ENCODE measurements at places on chromosomes 11 and 22. TPM values are rescaled to one million over a fixed set of nuclear protein-coding genes. Genes with fewer than 3 reads are reported as not detected.

DNA sequence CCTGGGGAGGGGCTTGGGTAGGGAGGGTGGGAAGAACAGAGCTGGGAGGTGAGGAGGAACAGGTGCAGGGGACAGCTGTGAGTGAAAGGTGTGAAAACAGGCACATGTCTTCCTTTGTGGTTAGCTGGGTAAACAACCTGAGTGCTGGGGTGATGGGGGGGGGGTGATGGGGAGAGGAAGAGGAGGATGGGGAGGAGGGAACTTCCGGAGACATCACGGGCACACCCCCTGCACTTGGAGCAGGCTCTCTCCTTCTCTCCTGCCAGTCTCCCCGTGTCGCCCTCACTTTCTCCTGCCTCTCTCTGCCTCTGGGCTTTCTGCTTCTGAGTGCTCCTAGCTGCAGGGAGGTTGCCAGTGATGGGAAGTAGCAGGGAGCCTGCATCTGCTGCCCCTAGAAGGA is 8.8 kb downstream of the CXCR5 start:
- peaks cover 37% of the 10 kb centered on the region for H3K36me3 ChIP-seq
- peaks cover 16% of the 10 kb centered on the region for H3K4me1 ChIP-seq
- H3K27me3 ChIP-seq: no peaks in the 10 kb centered on the region

The SLC1A2 gene
- total RNA-seq: 270 TPM

- no peak for DNase-seq
- H3K4me3 ChIP-seq: no peak overlapping the region
- H3K27me3 ChIP-seq: no peaks in the 10 kb centered on the region
- no peaks in the 10 kb centered on the region for H3K36me3 ChIP-seq
Measured at GRCh38 chr22:40055143-40055883, 60.6 kb downstream of the FAM83F start.

The GGT1 gene
- 4.4 TPM for total RNA-seq

DNA sequence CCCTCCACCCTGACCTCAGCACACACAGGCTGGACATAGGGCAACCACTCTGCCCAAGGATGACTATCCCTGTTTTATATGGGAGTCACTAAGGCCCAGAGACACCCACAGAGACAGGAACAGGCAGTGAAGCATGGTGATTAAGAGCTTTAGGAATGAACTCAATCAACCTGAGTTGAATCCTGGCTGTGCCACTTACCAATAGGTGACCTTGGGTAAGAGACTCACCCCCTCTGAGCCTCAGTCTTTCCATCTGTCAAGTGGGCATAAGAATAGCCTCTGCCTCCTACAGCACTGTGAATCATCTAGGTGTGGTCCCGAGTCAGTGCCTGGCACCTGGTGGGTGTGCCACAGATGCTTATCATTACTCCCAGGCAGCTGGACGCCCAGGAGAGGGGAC is 6.8 kb downstream of the CRYBB1 start:
- no peak for DNase-seq
- no peaks in the 10 kb centered on the region for H3K36me3 ChIP-seq
- peaks cover 4% of the 10 kb centered on the region for H3K4me1 ChIP-seq
- no peak overlapping the region for H3K27ac ChIP-seq

GRCh38 chr11:36240801-36241200 is 48.4 kb downstream of the COMMD9 start:
- DNase-seq: no peak
- no peak overlapping the region for H3K27ac ChIP-seq
- H3K4me1 ChIP-seq: peaks cover 8% of the 10 kb centered on the region
- H3K36me3 ChIP-seq: no peaks in the 10 kb centered on the region

DNA sequence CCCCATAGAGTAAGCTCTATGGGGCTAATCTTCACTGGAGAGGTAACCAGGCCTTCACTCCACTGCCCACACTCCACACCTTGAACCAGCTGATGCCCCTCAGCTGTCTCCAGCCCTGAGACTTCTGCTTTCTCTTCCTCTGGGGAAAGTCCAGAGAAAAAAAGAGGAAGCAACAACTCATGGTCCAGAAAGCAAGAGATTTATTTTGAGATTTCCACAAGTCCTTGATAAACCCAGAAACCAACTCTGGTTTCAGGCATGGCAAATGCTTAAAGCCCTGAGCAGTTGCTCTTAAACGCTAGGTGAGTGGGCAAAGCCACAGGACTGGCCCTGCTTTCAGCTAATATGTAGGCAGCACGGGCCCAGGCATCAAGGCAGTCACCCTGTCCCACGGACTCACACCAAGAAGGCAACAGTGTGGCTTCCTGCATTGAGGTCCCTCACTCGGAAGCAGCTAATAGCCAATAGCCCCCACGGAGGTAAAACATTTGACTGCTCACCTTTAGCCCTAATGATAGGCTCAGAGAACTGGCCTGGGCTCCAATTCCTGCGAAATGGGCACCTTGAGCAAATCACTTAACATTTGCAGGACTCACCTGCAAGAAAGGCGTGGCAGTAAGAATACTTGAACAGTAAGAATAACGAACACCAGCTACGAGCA is 4.3 kb downstream of the CYB561A3 start:
- H3K36me3 ChIP-seq: peaks cover 14% of the 10 kb centered on the region
- no peaks in the 10 kb centered on the region for H3K27me3 ChIP-seq
- no peak overlapping the region for H3K4me3 ChIP-seq
- DNase-seq: no peak
- peaks cover 22% of the 10 kb centered on the region for H3K4me1 ChIP-seq
- H3K27ac ChIP-seq: no peak overlapping the region

DNA sequence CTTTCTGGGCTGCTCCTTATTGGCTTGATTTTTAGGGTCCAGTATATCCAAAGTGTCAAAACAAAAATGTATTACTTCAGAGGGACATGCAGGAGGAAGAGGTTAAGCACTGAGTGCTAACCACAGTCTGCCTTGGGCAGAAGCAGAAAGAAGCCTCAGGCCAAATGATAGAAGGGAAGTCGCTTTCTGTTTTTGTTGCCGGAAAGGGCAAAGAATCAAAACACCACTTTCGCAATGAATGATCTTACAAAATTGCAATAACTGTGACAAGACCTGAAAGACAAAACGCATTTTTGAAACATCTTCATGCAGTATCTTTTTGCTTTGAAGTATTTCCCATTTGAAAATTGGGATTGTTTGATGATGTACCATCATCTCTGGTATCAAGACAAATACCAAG is 70.1 kb upstream of the PICALM start:
- no peak overlapping the region for H3K4me3 ChIP-seq
- no peak for DNase-seq
- no peaks in the 10 kb centered on the region for H3K27me3 ChIP-seq

GRCh38 chr11:9567401-9567800 is 6.1 kb upstream of the WEE1 start:
- no peak overlapping the region for H3K4me3 ChIP-seq
- H3K27ac ChIP-seq: no peak overlapping the region
- H3K4me1 ChIP-seq: peaks cover 17% of the 10 kb centered on the region
- no peak for DNase-seq
- no peaks in the 10 kb centered on the region for H3K27me3 ChIP-seq
- H3K36me3 ChIP-seq: no peaks in the 10 kb centered on the region

GRCh38 chr11:69454018-69454417 is 27.4 kb upstream of the LINC01488 start:
- H3K4me3 ChIP-seq: no peak overlapping the region
- no peak overlapping the region for H3K27ac ChIP-seq
- no peaks in the 10 kb centered on the region for H3K27me3 ChIP-seq
- H3K36me3 ChIP-seq: no peaks in the 10 kb centered on the region
- no peak for DNase-seq
- H3K4me1 ChIP-seq: peaks cover 20% of the 10 kb centered on the region

DNA sequence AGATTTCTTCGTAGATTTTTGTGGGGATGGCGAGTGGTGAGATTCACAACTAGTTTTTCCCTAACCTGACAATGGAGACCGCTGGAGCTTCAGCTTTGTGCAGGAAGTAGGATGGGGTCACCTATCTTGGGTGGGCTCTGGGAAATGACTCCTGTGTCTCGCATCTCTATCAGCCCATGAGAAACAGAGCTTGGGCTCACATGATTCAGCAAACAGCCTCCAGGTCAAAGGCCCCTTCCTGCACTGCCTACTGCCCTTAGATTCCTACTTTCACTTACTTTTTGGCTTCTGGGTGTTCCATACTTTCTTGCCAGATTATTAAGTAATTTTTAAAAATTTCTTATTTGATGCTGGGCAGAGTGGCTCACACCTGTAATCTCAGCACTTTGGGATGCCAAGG is 26.3 kb downstream of the C11orf96 start:
- no peaks in the 10 kb centered on the region for H3K36me3 ChIP-seq
- no peak for DNase-seq
- H3K4me3 ChIP-seq: no peak overlapping the region
- H3K4me1 ChIP-seq: peaks cover 15% of the 10 kb centered on the region
- H3K27me3 ChIP-seq: no peaks in the 10 kb centered on the region
- H3K27ac ChIP-seq: no peak overlapping the region

- H3K36me3 ChIP-seq: no peaks in the 10 kb centered on the region
- DNase-seq: no peak
- H3K27me3 ChIP-seq: no peaks in the 10 kb centered on the region
- H3K4me3 ChIP-seq: no peak overlapping the region
- H3K27ac ChIP-seq: no peak overlapping the region
Measured at GRCh38 chr11:35558513-35558912, 33.1 kb upstream of the PAMR1 start.

The TAF10 gene
- total RNA-seq: 14.0 TPM

All from spinal cord (tissue), 10 donors.